ENCODE measurements at places on chromosomes 1 and 21.

- DNase-seq: peak; percentile 72
Observed at GRCh38 chr1:26582836-26583460, 53.4 kb downstream of the RPS6KA1 start.

DNA sequence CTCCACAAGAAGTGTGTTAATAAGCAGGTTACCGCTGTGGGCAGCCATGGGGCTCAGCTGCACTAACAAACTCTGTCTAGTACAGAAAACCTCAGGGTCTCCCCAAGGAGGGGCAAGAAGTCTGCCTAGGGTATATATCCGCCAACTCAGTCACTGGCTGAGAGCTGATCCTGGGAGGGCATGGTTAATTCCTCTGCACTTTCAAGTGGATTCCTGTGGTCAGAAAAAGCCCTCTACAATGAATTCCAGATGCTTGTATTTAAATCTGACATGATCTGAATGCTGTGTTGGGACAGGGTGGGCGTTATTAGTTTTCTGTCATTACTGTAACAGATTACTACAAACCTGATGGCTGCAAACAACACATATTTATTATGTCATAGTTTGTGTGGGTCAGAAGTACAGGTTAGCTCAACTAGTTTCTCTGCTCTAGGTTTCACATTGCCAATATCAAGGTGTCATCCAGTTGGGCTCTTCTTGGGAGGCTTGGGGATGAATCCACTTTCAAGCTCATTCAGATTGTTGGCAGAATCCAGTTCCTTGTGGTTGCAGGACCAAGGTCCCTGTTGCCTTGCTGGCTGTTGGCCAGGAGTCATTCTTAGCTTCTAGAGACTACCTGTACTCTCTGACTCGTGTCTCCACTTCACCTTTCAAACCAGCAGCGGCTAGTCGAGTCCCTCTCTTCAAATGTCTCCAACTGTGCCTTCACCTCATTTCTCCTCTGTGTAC lies 8.0 kb upstream of the SELE start:
- DNase-seq: peak; percentile 57

- peak; percentile 41 for DNase-seq
Observed at GRCh38 chr1:215156232-215156631, 73.7 kb downstream of the KCNK2 start.

GRCh38 chr1:161782886-161783285 lies 16.8 kb downstream of the ATF6 start:
- no peak for DNase-seq

- no peak for DNase-seq
Observed at GRCh38 chr1:31739346-31739745, 24.8 kb downstream of the ADGRB2 start.

DNA sequence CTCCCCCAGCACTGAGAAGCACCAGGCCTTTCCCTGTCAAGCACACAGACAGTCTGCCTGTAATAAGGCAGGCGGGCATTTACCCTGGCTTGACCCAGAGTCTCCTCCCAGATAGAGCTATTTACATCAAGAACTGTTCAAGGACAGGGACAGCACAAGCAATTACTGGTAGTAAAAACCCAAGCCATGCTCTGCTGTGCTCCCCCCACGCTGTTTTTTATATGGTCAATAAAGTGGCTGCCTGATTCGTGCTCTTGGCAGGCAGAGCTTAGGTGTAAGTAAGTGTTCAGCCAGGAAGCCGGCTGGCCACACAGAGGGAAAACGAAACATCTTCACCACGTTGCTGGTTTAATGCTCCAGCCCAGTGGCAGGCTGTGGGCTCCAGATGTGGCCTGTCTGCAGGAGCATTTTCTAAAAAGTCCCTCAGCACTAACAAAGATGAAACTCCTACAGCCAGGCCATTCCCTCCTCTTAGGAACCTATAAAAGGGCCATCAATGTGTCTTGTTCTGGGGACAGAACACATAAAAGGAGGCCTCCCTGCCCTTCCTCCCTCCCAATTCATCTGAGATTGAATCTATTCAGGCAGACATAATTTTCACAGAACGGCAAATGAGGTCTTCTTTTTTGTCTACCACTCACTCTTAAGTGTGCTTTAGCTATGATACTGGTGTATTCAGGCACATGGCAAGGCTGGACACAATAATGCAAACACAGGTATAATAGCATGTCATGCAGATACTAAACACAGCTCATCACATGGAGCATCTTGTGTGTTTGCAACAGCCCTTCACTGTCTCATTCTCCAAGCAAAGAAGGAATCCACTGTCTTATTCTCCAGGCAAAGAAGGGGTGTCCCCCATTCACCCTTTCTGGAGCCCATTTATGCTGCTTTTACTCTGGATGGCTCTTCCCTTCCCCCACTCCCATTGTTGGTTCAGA lies 378.9 kb downstream of the HHAT start:
- no peak for DNase-seq

Measured in cardiac fibroblast (primary cell).